Psoas muscle (tissue), 8 donors: ENCODE measurements at places on chromosomes 12 and 14.
A peak's percentile ranks its signal among the peaks of the same experiment; 100 is the strongest.

GRCh38 chr12:138898-139534 lies 72.4 kb downstream of the IQSEC3 start:
- no peak for DNase-seq

GRCh38 chr12:22029991-22030390 lies 16.0 kb upstream of the CMAS start:
- DNase-seq: no peak

- DNase-seq: no peak
Measured at GRCh38 chr14:35386673-35387125, 17.9 kb downstream of the NFKBIA start.

GRCh38 chr12:24822121-24822899 lies 126.6 kb downstream of the BCAT1 start:
- DNase-seq: no peak

DNA sequence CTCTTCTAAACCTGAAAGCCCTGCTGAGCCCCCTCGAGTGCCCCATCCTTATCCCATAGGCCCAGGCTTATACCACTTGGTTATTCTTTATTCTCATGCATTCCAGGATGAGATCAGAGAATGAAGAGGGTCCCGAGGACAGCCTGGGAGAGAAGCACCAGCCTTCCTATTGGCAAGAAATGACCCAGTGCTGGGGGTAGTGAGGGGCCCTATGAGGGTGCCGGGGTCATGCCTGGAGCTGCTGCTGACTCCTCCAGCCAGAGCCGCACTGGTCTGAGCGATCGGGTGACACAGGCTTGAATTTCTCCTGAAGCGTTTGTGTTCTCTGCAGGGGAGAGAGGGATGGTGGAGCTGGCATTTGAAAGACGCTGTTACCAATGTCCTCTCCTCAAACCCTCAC lies 18.1 kb downstream of the MORN3 start:
- no peak for DNase-seq

GRCh38 chr12:6608592-6609281 lies 1.6 kb upstream of the CHD4 start:
- DNase-seq: peak; percentile 41

DNA sequence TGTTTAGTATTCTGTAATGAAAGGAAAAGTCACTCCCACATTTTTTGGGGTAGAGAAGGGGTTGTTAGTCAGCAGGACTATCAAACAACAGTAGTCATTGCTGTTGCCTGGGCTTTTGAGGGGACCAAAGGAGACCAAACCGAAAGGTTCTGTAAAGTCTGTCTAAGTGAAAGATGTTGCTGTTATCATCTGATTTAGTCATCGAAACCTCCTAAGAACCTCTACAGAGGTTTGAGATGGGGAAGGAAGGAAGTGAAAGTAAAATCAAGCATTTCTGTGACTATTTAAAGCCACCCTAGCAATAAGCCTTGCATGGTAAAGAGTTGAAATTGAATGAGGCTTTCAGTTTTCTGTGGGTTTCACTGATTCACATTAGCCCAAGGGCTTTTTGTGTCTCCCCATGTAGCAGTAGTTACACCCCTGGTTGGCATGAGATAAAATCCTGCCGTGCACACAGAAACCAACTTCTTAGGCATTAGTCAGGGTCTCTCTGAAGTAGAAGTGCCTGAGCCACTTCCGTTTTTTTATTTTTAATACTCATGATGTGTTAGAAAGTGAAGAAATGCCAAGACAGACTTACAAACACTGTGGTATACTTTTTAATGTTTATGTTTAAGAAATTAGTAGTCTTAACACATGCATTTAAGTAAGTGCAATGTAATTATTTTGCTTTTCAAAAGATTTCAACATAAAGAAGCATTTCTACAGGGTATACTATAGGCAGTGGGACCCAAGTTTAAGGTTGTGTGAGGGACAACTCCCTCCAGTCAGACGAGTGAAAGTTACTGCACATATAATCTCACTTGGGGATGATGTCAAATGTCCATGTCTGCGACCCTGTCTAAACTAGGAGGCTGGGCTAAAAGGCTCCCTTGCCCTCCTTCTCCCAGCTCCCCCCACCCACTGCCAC lies 50.4 kb downstream of the DYRK2 start:
- no peak for DNase-seq

DNA sequence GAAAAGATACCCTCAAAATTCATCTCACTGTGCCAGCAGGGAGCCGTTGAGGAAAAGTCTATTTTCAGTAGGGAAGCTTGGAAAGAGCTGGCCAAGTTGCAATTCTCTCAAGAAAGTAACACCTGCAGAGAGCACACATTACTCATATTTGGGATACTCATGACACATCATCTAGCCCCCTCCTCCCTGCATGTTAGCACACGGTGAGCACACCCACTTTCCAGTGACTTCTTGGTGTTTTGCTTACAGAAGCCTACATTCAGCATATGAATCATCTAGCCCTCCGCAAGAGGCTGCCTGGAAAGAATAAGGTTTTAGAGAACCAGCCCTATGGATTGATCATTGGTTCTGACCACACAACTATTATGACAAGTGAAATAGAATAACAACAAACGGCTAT lies 124.5 kb downstream of the PTPRO start:
- no peak for DNase-seq

DNA sequence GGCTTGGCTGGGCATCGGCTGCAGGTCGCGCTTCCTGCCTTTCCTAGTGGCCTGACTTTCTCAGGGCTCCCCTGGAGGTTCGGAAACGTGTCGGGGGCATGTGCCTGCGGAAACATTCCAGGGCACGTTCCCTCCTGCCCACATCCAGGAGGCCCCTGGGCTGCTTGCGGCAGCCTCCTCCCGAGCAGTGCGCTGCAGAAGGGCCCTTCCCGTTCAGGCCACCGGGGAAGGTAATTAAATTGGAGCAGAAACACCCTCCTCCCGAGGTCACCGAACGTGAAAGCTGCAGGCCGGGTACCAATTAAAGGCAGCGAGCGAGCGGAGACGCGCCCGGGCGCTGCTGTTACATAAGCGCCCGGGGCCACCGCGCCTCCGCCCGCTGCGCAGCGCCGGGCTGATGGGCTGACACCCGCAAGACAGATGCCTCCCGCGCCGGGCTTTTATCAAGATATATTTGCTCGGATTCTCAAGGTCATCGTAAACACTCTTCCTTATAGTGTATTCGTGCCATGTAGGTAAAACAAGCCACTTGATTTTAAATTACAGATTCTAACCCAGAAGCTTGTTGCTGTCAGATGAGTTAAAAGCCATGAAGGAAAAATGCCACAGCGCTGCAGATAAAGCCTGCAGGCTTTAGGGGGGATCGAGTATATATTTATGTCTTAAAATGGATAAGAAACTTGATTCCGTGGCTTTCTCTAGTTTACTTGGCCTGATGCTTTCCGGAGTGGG lies 31.4 kb downstream of the SSPN start:
- DNase-seq: peak; percentile 59

GRCh38 chr14:75392686-75393641 lies 34.9 kb upstream of the JDP2 start:
- DNase-seq: no peak

- DNase-seq: no peak
Measured at GRCh38 chr12:26800347-26800746, 32.6 kb downstream of the ITPR2 start.

DNA sequence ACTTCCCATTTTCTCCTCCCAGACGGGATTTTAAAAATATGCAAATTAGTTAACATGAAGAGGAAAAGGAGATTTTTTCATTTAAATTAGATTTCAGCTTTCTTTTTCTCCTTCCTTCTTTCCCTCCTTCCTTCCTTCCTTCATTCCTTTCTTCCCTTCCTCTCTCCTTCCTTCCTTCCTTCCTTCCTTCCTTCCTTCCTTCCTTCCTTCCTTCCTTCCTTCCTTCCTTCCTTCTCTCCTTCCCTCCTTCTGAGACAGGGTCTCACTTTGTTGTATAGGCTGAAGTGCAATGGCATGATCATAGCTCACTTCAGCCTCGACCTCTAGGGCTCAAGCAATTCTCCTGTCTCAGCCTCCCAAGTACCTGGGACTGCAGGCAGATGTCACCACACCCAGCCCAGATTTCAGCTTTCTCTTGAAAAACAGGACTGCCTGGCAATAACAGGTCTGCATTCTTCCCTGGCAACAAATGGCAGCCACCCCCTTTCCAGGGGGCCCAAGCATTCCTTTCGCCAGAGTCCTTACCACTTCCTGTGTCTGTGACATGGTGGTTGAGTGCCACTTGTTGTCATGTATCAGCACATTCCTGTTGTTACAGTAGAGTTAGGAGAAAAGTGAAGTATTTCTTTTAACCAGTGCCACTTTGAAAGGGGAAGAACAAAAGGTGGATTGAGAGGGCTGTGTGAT lies 119.1 kb downstream of the PTPN11 start:
- no peak for DNase-seq

GRCh38 chr12:2173971-2174370 lies 121.2 kb downstream of the CACNA1C start:
- no peak for DNase-seq

DNA sequence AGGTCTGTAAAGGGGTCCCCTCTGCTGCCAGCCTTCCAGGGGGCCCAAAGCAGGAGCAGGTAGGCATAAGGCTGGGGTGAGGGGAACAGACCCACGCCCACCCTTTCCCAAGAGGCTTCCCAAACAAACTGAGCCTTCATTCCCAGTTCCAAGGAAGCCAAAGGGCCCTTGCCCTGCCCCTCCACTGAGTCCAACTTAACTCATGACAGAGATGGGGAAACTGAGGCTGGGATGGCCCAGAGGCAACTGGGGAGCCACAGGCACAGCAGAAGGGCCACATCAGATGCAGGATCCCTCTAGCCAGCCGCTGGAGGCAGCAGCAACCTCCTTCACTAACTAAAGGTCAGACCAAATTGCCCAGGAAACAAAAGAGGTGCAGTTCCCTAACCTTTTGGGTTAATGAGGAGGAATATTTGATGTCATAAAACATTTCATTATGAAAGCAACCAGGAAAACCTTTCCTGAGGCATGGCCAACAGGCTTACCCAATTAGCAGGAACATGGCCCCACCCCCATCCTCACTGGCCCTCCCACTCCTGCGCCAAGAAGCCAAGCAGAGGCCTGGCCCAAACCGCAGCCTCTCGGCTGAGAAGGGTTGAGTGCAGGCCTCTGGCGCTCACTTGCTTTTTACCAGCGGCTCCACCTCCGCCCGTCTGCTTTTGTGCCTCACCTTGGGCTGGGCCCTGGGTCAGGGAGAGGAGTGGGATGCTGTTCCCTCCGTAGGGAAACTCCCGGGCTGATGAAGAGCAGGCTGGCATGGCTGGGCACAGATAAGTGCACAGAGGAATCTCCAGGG lies 293.5 kb upstream of the RTL1 start:
- DNase-seq: no peak

DNA sequence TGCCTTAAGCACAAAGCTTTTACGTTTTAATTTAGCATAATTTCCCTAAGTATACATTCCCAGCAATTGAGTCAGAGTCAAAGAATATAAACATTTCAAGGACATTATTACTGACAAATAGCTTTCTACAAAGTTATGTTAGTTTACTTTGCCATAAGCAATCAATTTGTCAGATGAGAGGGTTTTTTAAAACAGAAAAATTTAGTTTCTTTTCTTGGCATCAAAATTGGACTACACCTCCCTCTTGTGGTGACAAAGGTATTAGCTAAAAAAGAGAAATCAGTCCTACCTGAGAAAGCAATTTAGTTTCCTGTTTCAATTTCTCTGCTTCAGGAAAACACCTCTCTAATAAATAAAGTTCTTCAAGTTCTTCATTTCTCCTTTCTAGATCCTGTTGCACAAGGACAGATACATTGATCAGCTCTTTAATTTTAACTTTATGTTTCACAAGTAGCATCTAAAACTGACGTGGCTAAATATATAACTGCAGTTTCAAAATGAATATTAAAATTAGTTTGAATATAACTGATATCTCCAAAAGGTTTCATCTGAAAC lies 39.9 kb downstream of the DNAI7 start:
- no peak for DNase-seq

DNA sequence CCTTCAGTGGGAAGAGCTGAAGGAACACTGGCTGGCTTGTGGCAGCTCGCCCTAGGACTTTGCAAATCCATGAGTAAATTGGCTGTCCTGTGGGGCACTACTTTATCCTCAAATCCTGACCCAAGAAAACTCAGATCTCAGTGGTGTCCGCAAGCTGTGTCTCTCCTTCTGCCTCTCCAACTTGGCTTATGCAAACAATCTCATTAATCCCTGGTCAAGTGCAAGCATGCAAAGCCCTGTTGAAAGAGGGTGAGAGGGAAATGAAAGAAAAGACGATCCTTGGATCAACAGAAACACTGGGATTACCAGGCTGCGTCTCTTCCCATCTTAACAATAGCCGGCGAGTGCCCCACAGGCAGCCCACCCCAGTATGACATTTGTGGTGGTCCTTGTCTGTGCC lies 901.6 kb downstream of the BCL11B start:
- no peak for DNase-seq

DNA sequence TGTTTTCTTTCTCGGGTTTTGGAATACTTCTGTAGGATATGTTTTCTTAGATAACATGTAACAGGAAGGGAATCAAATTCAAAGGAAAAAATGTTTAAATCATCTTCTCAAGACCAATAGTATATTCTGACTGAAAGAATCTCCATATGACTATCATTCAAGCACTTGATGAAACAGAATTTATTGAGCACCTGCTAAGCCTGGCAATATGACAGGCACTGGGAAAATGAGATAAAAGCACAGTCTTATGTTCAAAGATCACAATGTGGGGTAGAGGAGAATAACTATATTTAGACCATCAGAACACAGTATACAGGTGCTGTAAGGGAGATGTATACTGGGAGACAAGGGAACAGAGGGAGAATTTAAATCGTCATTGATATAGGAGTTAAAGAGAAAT lies 19.1 kb upstream of the TMEM30B start:
- no peak for DNase-seq

DNA sequence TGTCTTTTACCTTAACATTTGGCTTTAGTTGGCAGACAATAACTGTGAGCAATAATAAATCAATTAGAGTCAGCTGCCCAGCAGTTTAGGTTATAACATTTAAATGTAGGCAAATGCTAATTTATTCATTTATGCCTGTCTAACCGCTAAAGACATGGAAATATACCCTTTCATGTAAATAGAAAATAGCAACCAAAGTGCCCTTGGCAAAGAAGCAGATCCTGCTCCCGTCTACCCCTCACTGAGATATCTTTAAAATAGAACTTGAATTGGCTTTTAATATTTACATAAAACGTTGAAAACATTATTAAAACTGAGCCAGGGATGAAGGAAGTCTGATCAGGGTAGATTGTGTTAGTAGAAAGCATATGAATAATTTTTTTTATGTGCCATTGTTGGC lies 67.3 kb downstream of the ATP23 start:
- no peak for DNase-seq

DNA sequence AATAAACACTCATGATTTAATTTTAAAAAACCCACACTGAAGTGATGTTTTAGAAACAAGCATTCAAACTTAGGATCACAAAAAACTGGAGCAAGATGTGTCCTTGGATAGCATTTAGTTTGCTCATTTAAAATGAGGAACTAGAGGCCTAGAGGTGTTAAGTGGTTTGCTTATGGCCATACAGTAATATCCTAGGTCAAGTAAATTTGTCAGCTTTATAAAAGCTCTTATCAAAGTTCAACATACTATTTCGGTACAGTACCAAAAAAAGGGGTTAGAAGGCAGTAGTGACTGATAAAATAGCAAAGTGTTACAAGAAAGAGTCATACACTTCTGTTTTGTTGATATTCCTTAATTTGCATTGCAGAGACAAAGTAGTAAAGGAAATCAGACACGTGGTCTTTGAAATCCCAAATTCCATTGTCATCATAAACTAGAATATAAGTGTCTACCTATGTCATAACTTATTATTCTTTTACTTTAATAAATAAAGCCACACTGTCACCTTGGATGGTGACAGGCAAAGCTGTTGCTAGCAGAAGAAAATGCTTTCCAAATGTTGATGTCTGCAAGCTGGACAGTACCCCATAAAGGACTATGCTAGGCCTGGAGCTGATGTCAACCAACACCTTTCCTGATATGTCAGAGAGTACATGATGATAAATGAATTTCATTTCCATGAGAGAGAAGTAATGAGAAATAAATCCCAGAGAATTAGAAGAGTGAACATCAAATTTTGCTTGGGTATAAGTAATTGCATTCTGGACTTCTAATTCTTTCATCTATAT lies 17.6 kb upstream of the SRP54 start:
- DNase-seq: no peak
